RPMI7951 (cell line): ENCODE measurements at places on chromosomes 4 and X.

DNA sequence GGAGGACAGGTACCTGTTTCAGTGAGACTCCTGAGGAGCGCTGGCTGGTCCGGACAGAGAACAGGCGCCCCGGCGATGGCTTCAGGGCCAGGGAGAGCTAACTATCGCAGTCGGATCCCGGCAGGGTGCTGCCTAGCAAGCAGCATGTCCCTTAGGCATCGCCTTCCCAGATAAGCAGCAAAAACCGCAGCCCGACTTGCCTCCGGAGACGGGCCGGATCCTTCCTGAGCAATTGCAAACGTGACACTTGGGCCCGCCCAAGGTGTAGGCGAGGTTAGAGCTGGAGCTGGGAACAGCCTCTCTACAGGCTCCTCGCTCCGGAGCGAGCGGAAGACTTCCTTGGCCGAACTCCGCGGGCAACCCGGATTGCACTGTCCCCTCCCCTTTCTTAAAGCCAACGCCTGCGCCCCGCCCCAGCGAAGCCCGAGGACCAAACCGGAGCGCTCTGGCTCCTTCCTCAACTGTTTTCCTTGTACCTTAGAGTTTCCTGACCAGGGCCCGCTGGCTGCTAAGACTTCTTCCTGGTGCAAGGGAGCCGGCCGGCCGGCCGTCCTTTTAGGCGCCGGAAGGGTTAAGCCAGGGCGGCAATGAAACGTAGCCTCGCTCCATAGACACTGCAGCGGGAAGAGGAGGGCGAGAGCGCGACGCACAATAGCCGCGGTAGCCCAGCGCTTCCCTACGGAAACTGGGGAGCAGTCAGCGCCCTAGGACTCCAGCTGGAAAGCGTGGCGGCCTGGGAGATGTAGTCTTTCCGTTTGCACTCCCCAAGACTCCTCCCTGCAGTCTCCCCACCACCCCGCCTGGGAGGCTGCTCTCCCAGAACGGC, at the start of gene OPHN1:
Gene OPHN1, minus strand, starts transcription at position 341 of the 826 bp plus-strand sequence. CDS start 475 bp downstream, outside the sequence.
- peak; percentile 89 for DNase-seq

DNA sequence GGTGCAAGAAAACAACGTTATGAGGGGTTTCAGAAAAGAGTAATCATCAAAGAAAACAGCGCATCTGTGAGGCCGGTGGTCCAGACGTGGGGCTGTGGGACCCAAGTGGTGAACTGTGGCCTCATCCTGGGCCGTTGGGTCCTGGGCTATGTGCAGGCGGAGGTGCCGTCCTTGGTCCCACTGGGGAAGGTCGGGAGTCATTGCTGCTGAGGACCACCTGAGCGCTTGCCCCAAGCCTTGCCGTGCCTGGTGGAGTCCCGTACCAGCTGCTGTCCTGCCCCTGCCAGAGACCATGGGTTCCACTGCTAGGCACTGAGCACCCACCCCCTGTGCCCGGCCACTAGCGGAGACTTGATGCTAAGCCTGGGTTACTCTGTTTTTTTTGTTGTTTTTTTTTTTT, 25.5 kb upstream of the UVSSA start:
- DNase-seq, result no peak

DNA sequence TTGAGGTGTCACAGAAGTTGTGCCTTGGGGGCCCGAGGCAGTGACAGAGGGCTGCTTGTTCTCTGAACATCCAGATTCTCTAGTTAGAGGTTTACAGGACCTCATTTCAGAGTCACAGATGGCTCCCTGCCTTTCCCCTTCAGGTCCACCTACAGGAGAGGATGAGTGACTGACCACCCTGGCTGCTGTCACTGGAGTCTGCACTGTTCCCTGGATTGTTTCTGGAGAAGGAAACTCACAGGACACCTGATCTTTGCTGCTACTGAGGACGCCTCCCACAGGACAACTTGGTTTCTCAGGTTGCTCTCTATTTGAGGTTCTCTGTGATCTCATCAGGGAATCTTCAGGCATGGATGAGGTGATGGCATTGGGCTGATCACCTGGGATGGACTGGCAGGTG, 58.3 kb downstream of the GPRIN3 start:
- DNase-seq, result no peak

- DNase-seq, result no peak
Measured at GRCh38 chrX:115563633-115564162, 2.7 kb downstream of the PLS3 start.

- peak; percentile 69 for DNase-seq
Measured at GRCh38 chrX:3450881-3451570, 104.6 kb upstream of the MXRA5 start.

- DNase-seq, result peak; percentile 15
Measured at GRCh38 chrX:132023896-132024386, 839 bp downstream of the STK26 start.

- no peak for DNase-seq
Measured at GRCh38 chr4:174479140-174479539, 43.1 kb downstream of the HPGD start.

- DNase-seq, result no peak
Measured at GRCh38 chr4:184553891-184554290, 79.5 kb upstream of the IRF2 start.

GRCh38 chr4:80225595-80225994, 28.3 kb downstream of the PRDM8 start:
- DNase-seq, result no peak

DNA sequence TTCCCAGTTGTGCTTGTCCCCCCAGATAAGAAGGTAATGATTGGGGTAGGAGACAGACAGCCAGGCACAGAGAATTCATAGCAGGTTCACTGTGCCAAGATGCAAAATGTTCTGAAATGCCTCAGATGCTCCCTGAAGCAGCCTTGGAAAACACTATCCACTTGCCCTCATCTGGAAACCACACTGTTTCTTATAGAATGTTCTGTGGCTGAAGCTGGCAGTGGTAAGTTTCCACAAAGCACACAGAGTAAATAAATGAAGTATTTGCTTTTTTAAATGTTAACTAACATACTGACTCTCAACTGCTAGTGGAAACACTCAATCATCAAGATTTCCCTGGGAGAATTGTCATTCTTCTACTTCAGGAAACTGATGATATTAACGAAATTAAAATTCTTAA, 311.4 kb downstream of the PRDM5 start:
- DNase-seq, result no peak

DNA sequence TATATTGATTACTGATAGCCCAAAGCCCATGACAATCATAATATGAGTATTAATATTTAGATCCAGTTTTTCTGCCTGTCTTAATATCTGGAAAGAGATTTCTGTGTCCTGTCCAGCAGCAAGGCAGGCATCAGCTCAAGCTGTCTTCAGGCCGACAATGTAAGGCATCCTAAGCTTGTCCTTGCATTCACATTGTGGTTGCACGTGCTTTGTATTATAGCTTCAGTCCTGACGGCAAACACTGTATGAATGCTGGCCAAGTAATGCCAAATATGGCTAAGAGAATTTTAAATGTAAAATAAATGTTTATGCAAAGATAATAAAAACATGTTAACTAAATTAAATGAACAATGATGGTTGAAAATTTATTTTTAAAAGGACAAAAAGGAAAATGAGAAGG, 255.7 kb upstream of the RPS6KA3 start:
- DNase-seq, result no peak

DNA sequence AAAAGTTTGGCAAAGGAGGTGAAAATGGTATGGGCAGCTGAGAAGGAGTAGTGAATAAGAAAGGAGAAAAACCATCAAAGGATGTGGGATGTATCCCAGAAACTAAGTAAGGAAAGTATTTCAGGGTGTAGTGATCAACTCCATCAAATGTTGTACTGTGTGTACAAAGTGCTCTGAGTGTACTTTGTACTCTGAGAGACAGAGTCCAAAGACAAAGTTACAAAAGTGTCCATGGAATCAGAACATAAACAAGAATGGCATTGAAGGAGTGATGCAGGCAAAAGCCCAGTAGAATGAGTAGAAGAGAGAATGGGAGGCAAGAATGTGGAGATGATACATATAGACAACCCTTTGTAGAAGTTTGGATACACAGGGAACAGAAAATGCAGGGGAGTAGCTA, 12.3 kb upstream of the PGRMC1 start:
- no peak for DNase-seq

DNA sequence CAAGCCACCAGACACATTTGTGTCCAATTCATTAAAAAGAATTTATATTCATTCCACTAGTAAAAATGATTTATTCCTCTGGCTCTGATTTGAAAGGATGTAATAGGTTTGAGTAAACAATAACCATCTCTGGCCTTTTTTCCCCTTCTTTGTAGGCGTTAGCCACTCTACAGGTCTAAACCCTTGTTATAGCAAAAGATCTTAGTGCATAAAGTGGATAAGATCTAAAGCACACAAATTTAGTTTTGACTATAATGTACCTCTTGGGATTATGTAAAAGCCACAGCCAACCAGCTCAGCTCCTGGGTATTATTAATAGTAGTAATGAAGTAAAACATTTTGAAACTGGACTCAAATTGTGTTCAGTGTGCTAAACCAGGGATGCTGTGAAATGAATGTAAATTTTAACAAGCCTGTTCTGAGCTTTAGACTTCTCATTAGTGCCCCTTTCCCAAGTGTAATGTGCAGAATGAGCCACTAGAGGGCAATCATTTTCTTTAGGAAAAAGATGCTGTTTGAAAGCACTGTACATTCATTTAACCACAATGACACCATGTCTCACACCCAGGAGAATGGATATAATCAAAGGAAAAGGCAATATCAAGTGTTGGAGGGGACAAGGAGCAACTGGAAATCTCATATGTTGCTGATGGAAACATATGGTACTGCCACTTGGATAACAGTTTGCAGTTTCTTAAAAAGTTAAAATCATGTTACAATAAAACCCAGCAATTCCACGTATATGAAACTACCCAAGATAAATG, 69.7 kb downstream of the KLHL8 start:
- peak; percentile 68 for DNase-seq

- DNase-seq, result no peak
Measured at GRCh38 chr4:16684097-16684496, 214.3 kb downstream of the LDB2 start.
